ENCODE measurements at places on chromosomes 5 and 9. TPM values are rescaled to one million over a fixed set of nuclear protein-coding genes. Genes with fewer than 3 reads are reported as not detected.

DNA sequence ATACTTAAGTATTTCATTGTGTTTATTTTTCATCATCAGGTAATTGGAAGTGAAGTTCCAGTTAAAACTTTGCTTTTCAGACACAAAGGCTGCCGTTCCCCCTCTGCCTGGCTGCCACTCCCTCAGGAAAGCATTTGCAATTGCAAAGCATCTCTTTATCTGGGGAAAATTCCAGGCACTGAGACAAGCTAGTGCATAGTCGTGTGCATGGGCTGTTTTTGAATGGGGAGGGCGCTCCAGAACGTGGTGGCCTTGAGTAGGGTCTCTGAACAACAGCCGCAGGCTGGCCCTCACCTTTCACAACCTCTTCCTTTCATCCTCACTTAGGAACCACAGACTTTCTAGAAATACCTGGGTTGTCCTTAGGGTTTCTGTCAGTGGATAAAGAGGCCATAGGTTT is 285.1 kb upstream of the ADAMTS16 start:
- H3K27ac ChIP-seq = no peak overlapping the region
- H3K4me1 ChIP-seq = no peaks in the 10 kb centered on the region
- H3K27me3 ChIP-seq = no peaks in the 10 kb centered on the region
- no peak overlapping the region for H3K4me3 ChIP-seq
- no peak for DNase-seq
- no peaks in the 10 kb centered on the region for H3K36me3 ChIP-seq

DNA sequence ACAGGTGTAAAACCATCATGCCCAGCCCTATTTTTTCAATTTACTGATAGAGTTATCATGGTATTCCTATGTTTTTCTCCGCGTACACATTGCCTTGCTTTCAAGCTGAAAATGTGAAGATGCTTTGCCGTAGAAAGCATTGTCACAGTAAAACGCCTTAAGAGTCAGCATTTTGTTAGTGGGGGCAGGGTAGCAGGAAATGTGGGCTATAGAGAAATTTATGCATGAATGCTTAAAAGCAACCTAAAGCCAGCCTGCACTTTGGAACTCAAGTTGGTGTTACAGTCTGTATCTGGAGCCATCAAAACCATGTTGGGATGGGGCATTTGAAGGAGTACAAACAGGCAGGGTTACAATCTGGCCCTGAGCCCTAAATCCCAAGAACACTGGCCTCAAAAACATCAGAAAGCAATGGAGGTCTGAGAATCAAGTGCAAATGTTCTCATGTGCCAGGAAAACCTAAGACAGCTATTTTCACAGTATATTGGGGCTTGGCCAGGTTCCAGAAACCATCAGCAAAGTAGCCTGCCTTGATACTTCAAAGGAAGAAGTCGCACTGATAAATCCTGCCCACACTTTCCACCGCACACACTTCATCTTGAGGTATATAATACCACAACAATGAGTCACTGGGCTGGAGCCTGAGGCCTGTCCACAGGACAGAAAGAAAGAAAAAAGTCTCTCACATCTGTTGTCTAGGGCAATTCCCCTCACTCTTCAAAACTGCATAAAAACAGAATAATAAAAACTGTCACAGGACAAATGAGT is 313.8 kb downstream of the ENC1 start:
- peaks cover 13% of the 10 kb centered on the region for H3K4me1 ChIP-seq
- H3K27me3 ChIP-seq = no peaks in the 10 kb centered on the region
- H3K27ac ChIP-seq = peak overlapping the region; percentile 26
- peak; percentile 89 for DNase-seq
- H3K4me3 ChIP-seq = no peak overlapping the region

DNA sequence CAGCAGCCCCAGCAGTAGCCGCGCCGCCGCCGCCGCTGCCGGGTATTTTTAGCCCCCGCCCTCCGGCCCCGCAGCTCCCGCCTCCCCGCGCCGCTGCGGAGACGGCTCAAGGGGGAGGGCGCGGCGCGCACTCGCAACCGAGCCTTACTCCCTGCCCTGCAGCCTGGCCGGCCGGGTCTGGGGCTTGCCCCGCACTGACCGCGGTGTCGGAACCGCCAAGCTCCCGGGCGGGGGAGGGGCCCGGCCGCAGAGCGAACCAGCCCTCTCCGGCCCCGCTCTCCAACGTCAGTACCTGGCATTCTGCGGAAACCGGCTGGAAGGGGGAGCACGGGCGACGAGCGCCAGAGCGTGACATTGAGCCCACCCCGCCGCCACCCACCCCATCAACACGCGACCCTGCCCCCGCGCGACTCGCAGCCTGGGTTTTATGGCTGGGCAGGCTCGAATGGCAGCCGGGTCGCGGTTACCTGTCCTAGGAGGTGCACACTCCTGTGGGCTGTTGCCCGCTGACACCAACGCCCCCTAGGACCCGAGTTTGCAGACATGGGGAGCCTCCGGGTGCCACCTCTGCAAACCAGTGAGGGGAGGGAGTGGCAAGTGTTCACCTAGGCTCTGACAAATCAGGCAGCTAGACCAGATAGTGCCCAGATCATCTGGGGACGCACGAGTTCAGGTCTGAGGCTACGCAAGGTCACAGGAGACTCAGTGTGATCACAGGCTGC is at the start of gene ACSL6:
ACSL6 (minus strand) TSS at position 37 of the 722 bp plus-strand sequence. CDS start 105 bp downstream, outside the sequence.
- H3K4me1 ChIP-seq = no peaks in the 10 kb centered on the region
- peak within 1 kb of the TSS; percentile 40 for H3K4me3 ChIP-seq
- H3K36me3 ChIP-seq = no peaks in the 10 kb centered on the region
- peaks cover 22% of the 10 kb centered on the region for H3K27me3 ChIP-seq
- H3K27ac ChIP-seq = no peak within 1 kb of the TSS

DNA sequence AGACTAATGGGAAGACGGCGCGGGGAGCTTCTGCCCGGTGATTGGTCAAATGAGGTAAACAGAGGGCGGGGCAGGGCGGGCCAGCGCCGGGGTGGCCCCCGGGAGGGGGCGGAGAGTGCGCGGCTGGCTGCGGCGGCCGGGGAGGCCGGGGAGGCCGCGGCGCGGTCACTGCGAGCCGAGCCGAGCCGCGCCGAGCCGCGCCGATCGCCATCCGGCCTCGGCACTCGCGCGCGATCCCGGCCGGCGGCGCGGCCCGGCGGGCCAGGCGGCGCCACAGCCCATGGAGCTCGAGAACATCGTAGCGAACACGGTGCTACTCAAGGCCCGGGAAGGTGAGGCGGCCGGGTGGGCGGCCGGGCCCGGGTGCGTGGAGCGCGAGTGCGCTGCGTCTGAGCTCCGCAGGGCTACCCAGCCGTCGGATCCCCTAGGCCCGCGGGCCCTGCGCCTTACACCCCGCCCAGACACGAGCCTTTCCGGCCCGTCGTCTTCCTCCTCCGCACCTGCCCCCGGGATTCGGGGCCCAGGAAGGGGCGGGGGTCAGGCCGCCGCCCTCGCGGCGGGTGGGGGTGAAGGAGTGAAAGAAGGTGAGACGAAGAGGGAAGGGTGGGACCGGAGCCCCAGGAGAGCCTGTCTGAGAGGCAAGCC is at the start of gene GRK6:
GRK6 (plus strand) TSS at position 111 of the 645 bp plus-strand sequence; CDS start at position 281, 170 bp downstream.
- no peaks in the 10 kb centered on the region for H3K36me3 ChIP-seq
- no peak for DNase-seq
- H3K4me3 ChIP-seq = peak within 1 kb of the TSS; percentile 61
- peaks cover 14% of the 10 kb centered on the region for H3K4me1 ChIP-seq
- H3K27ac ChIP-seq = peak within 1 kb of the TSS; percentile 61

DNA sequence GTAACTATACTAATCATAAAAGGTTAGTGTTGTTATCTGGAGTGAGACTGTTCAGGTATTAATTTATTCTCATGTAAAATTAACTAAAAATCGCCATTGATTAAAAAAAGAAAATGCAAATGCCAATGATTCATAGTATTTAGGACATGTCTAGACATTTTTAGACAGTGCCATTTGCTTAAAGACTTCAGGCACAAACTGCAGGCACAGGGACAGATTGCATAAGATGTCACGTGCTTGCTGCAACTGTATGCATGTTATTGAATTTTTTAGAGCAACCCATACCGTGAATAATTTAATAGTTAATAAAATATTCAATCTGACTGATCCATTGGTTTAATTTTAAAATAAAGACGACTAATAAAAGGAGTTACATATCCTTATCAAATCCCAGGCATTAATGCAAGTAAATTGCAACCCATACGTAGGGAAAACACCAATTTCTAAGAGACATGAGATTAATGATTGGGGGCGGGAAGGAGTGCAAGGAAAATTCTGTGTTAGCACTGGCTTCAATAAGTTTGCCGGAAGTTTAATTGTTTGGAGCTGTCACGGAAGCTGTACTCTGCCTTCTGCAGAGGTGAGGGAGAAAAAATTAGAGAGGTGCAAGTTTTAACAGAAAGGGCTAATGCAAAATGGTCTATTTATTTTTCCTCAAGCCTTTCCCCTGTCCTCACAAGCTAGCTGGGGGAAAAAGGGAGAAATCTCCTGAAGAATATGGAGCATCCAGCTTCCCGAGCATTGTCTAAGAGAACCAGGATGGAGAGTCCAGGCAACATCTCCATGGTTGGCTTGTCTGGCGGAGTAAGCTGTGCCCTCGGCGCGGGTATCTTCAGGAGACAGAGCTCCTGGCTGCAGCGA is 2.9 kb downstream of the EDIL3 start:
- H3K4me1 ChIP-seq = peaks cover 19% of the 10 kb centered on the region
- DNase-seq = peak; percentile 6
- H3K27me3 ChIP-seq = no peaks in the 10 kb centered on the region
- peak overlapping the region; percentile 22 for H3K27ac ChIP-seq

DNA sequence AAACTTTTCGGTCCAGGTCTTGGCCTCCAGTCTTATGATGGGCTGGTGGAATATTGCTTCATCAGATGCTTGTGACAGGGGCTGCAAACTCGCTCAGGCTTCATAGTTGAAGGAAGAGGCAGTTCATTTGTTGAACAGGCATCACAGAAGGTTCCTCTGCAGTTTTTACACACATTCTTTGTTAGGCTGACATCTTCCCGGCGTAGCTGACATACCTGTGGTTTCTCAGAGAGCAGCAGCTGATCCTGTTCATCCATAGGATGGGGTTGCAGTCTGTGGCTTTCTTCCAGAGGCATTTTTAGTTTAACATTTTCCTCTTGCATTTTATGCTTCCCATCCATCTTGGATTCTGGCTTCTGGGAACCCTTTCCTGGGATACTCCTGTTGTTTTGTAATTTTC is 1255.2 kb downstream of the EFNA5 start:
- no peaks in the 10 kb centered on the region for H3K4me1 ChIP-seq
- H3K36me3 ChIP-seq = no peaks in the 10 kb centered on the region
- no peak overlapping the region for H3K4me3 ChIP-seq
- no peak overlapping the region for H3K27ac ChIP-seq
- DNase-seq = no peak

GRCh38 chr5:147712598-147712997 is 69.9 kb downstream of the JAKMIP2 start:
- no peak overlapping the region for H3K4me3 ChIP-seq
- no peak for DNase-seq
- no peaks in the 10 kb centered on the region for H3K4me1 ChIP-seq
- H3K27me3 ChIP-seq = no peaks in the 10 kb centered on the region

- no peaks in the 10 kb centered on the region for H3K36me3 ChIP-seq
- H3K4me1 ChIP-seq = no peaks in the 10 kb centered on the region
- H3K27ac ChIP-seq = no peak overlapping the region
- H3K27me3 ChIP-seq = no peaks in the 10 kb centered on the region
- no peak for DNase-seq
- H3K4me3 ChIP-seq = no peak overlapping the region
These were observed 374.0 kb downstream of the ZNF608 start for GRCh38 chr5:124372457-124372856.

DNA sequence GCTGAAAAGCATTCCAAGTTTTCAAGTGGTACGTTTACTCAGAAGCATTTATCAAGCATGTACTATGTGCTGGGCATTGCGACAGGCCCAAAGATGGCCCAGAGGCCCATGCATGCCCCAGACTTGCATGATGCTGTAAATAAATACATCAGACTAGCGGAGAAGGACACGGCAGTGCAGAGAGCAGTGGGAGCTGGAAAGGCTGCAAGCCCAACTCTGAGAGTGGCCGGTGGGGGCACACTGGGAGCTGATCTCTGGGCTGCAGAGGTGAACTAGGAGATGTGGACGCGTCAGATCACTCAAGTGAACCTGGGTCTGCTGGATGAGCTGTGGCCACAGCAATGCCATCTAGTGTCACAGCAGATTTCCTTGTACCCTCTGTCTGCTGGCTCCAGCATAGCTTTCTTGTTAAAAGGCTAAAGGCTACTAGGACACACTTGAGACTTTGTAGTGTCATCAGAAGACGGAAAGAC is 246.9 kb downstream of the FANCC start:
- no peak overlapping the region for H3K27ac ChIP-seq
- no peaks in the 10 kb centered on the region for H3K36me3 ChIP-seq
- DNase-seq = no peak
- H3K4me3 ChIP-seq = no peak overlapping the region

- no peaks in the 10 kb centered on the region for H3K4me1 ChIP-seq
- peaks cover 2% of the 10 kb centered on the region for H3K27me3 ChIP-seq
- H3K27ac ChIP-seq = no peak overlapping the region
- no peak for DNase-seq
- no peak overlapping the region for H3K4me3 ChIP-seq
- no peaks in the 10 kb centered on the region for H3K36me3 ChIP-seq
These were observed 20.2 kb upstream of the FOXB2 start for GRCh38 chr9:76999261-76999660.

DNA sequence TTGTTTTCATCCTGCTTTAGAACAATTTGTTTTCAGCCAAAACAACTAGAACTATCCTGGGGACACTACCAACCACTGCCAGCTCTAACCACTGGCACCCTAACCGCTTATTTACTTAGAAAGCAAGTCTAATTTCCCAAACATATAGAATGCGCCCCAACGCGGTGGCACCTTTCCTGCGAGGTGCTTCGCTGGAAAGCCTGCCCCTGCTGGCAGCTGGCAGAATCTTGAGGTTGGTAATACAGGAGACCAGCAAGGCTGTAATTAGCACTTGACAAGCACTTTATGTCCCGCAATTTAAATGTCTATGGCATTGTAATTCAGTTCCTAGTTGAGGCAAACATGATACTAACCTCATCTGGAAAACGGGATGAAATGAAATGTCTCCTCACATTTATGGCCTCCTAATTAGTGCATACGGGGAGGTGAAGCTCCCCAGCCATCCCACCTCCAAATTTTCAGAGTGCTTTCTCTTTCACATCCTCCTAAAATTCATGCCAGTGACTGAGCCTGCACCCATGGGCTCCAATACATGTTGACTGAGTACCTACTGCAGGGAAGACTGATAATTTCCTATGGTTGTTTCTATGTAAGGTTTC is 30.4 kb downstream of the GABBR2 start:
- no peaks in the 10 kb centered on the region for H3K36me3 ChIP-seq
- no peaks in the 10 kb centered on the region for H3K27me3 ChIP-seq
- no peak overlapping the region for H3K4me3 ChIP-seq
- H3K27ac ChIP-seq = no peak overlapping the region
- DNase-seq = peak; percentile 36

- no peaks in the 10 kb centered on the region for H3K27me3 ChIP-seq
- no peak overlapping the region for H3K27ac ChIP-seq
- DNase-seq = no peak
- no peaks in the 10 kb centered on the region for H3K4me1 ChIP-seq
- no peaks in the 10 kb centered on the region for H3K36me3 ChIP-seq
These were observed 1243.0 kb upstream of the CDH9 start for GRCh38 chr5:28281351-28281750.

PFN3 gene
- not detected for polyA plus RNA-seq

CD72 gene
- polyA plus RNA-seq = not detected

KIAA0825 gene
- polyA plus RNA-seq = 0.15 TPM

PCDHGA11 gene
- polyA plus RNA-seq = 8.0 TPM
